ENCODE measurements at places on chromosomes 7 and 10. TPM values are rescaled to one million over a fixed set of nuclear protein-coding genes. Genes with fewer than 3 reads are reported as not detected.

The IKZF1 gene
- 260 TPM for total RNA-seq

- H3K27ac ChIP-seq: no peak overlapping the region
- H3K27me3 ChIP-seq: no peaks in the 10 kb centered on the region
- no peaks in the 10 kb centered on the region for H3K36me3 ChIP-seq
- no peak for DNase-seq
Observed at GRCh38 chr7:79401254-79401653, 52.2 kb downstream of the MAGI2 start.

- peaks cover 16% of the 10 kb centered on the region for H3K36me3 ChIP-seq
- H3K4me3 ChIP-seq: no peak overlapping the region
- no peak overlapping the region for H3K27ac ChIP-seq
Observed at GRCh38 chr7:100122067-100122466, 2.6 kb downstream of the CNPY4 start.

The CYP17A1 gene
- not detected for total RNA-seq

The ANKRD2 gene
- not detected for total RNA-seq

- no peak overlapping the region for H3K4me3 ChIP-seq
- H3K36me3 ChIP-seq: peaks cover 66% of the 10 kb centered on the region
- DNase-seq: no peak
- H3K27me3 ChIP-seq: no peaks in the 10 kb centered on the region
Observed at GRCh38 chr7:16668049-16668858, 22.3 kb downstream of the BZW2 start.

- H3K36me3 ChIP-seq: no peaks in the 10 kb centered on the region
- no peaks in the 10 kb centered on the region for H3K27me3 ChIP-seq
- DNase-seq: no peak
- H3K27ac ChIP-seq: no peak overlapping the region
- H3K4me3 ChIP-seq: no peak overlapping the region
Observed at GRCh38 chr7:562374-562675, 42.7 kb upstream of the PDGFA start.

- H3K36me3 ChIP-seq: no peaks in the 10 kb centered on the region
- H3K27me3 ChIP-seq: peaks cover 25% of the 10 kb centered on the region
- H3K4me3 ChIP-seq: no peak overlapping the region
- H3K4me1 ChIP-seq: peaks cover 8% of the 10 kb centered on the region
Observed at GRCh38 chr7:94396037-94396431, 1.3 kb downstream of the COL1A2 start.

All from activated CD4-positive, alpha-beta T cell treated with anti-CD3 and anti-CD28 coated beads for 36 hours (primary cell).